ENCODE measurements at places on chromosomes 13 and 19. TPM values are rescaled to one million over a fixed set of nuclear protein-coding genes. Genes with fewer than 3 reads are reported as not detected.

Gene ING1
- 15.6 TPM for total RNA-seq

Gene COMP
- total RNA-seq: not detected

Gene TMPRSS9
- total RNA-seq: not detected

Gene KASH5
- not detected for total RNA-seq

Gene CBARP
- total RNA-seq: 0.49 TPM

Gene C2CD4C
- total RNA-seq: not detected

Gene PLVAP
- total RNA-seq: not detected

Gene TINCR
- 1.1 TPM for total RNA-seq

Gene SPRY2
- 3.1 TPM for total RNA-seq

Gene CYP4F8
- total RNA-seq: not detected

Gene PROZ
- not detected for total RNA-seq

Gene TUBA3C
- total RNA-seq: not detected

Gene ZNF578
- 1.5 TPM for total RNA-seq

Gene ZNF536
- not detected for total RNA-seq

Gene RANBP3
- 118 TPM for total RNA-seq

Gene ZSCAN22
- total RNA-seq: 2.2 TPM

Gene ATP7B
- total RNA-seq: 0.41 TPM

Gene MEF2B
- total RNA-seq: 2.0 TPM

Gene ADPRHL1
- total RNA-seq: 0.28 TPM

Measured in CD8-positive, alpha-beta T cell (primary cell).